ENCODE measurements at places on chromosomes 13 and 19.

GRCh38 chr13:103291798-103292572 lies 225.8 kb upstream of the SLC10A2 start:
- DNase-seq: no peak

DNA sequence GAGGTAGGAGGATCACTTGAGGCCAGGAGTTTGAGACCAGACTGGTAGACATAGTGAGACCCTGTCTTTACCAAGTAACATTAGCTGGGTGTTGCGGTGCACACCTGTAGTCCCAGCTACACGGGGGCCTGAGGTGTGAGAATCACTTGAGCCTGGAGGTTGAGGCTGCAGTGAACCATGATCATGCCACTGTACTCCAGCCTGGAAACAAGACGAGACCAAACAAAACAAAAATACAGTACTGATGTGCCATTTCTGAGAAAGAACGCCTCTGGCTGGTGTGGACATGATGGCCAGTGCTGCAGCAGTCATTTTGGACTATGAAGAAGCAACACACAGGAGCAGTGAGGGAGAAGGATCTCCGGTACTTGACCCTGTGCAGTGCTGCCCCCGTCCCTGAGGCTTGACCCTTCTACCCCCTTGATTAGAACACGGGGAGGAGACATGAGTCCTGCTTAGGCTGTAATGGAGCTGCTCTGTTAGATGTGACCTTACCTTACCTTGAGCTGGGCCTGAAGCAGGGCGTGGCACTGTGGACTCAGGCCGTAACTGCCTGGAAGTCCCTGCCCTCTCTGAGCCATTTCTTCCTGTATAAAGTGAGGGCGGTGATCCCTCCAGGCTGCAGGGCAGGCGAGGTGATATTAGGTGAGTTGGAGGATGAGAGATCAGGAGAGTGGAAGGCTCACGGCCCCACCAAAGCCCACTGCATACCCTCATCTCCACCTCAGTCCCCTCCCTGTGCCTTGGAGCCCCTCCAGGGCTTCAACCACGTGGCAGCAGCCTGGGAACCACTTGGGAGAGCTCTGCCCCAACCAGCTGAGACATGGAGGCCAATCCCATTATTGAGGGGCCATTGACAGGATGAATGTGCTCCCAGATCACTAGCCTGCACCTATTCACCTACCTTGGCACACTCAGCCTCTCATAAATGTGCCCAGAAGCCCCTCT lies 5.9 kb downstream of the RPL18A start:
- no peak for DNase-seq

GRCh38 chr19:39052846-39053245 lies 20.5 kb upstream of the FBXO27 start:
- no peak for DNase-seq

GRCh38 chr13:67273001-67273400 lies 42.9 kb upstream of the PCDH9 start:
- peak; percentile 26 for DNase-seq

DNA sequence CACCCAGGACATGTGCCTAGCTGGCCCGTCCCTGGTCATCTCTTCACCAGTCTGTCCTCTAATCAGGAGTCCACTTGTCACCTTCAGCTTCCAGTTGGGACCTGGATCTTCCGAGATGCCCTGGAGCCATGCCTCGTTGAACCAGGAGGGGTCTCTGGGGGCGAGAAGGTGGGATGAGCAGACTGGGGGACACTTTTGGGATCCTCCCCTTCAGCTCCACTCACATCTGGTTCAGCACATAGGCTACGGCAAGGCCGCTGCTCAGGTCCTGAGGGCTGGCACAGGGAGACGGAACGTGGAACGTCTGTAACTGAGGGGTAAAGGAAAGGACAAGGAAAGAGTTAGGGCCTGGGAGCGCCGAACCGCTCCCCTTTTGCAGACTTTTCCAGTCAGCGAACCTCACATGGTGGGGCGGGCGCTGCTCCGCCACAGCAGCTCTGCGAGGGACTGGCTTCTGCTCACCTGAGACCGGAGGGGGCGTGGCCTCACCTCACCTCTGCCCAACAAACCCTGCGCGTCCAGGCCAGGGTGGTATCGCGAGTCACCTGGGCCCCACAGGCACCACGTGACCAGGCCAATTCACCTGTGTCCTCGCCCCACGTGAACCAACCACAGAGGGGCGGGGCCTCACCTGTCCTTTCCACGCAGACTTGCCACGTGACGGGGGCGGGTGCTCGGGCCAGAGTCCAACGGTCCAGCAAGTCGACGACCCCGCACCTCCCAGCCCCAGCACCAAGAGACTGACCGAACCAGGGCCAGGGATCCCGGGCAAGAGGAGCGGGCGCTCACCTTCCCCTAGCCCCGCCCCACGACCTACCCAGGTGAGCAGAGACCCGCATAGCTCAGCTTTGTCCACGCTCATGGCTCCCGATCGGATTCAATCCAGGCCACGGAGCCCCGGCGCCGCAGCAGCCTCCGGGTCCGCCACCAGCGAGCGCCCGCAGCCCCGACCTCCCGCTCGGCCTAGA lies at the start of gene HOOK2:
Gene HOOK2, minus strand, starts transcription at position 965 of the 968 bp plus-strand sequence. Its CDS starts 103 bp downstream, at position 862.
- DNase-seq: no peak

GRCh38 chr13:31361673-31362072 lies 161.9 kb downstream of the B3GLCT start:
- DNase-seq: no peak

DNA sequence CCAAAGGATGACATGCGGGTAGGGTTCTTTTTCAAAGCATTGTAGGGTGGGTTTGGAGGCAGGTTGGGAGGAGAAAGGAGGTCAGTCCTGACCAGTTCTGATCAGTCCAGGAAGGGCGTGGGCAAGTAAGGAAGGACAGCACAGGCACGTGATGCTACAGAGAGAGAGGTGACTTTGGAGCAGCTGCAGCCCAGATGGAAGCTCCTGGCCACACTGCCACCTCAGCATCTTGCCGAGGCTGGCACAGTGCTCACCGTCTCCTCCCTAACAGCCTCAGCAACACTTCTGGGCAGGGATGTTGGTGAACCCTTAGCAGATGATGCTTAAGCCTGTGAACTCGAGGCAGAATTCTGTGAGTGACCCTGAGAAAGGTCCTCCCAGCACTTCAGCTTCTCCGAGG lies 155.1 kb downstream of the DCLK1 start:
- DNase-seq: no peak

- DNase-seq: no peak
Observed at GRCh38 chr13:18943721-18944391, 237.8 kb downstream of the TUBA3C start.

DNA sequence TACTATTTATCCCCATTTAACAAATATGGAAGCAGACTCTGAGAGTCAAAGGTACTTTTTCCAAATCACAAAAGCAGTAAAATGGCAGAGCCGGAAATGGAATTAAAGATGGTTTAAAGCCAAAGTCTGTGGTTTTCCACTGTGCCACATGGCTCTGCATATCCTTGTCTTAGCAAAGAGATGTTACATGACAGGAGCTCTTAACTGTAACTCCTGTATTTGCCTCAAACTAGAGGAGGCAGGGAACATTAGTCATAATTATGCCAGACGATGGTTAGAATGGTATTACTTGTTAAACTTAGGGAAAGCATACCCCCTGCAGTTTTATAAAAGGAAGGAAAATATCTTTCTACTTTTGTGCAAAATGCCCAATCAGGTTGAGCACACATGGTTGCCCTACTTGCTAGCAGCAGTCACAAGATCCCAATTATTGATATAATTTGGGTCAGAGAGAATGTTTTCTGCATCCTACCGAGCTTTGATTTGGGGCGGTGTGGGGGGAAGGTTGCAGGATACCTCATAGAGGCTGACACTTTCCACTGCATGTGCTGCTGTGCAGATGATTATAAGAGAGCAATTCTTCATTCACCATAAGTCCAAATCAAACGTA lies 42.0 kb upstream of the MAB21L1 start:
- peak; percentile 32 for DNase-seq

DNA sequence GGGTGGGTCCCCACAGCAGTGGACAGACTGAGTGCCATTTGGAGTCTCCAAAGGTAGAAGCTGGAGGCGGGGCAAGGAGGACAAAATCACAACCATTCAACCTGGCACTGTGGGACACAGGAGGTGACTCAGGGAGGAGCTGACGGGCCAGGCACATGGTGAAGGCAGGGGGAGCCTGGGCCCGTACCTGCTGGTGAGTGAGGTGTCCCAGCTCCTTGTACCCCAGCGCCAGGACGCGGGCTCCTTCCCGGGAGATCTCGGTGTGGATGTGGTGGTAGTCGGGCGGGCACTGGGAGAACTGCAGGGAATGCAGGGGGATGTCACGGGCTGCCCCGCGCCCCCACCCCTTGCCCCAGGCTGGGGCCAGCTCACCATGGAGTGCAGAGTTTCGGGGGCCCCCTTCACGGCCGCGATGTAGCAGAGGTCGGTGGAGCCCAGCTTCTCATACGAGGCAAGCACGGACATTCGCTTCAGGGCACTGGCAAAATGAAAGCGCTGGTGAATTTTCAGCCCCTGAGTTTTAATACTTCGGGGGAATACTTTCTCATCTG lies 9.8 kb downstream of the ATP13A1 start:
- no peak for DNase-seq

GRCh38 chr19:35249848-35250711 lies 1.3 kb downstream of the LSR start:
- DNase-seq: no peak

- DNase-seq: no peak
Observed at GRCh38 chr19:38120471-38121025, 103.5 kb downstream of the DPF1 start.
